ENCODE measurements at places on chromosomes 3 and 15.
A peak's percentile ranks its signal among the peaks of the same experiment; 100 is the strongest.

DNA sequence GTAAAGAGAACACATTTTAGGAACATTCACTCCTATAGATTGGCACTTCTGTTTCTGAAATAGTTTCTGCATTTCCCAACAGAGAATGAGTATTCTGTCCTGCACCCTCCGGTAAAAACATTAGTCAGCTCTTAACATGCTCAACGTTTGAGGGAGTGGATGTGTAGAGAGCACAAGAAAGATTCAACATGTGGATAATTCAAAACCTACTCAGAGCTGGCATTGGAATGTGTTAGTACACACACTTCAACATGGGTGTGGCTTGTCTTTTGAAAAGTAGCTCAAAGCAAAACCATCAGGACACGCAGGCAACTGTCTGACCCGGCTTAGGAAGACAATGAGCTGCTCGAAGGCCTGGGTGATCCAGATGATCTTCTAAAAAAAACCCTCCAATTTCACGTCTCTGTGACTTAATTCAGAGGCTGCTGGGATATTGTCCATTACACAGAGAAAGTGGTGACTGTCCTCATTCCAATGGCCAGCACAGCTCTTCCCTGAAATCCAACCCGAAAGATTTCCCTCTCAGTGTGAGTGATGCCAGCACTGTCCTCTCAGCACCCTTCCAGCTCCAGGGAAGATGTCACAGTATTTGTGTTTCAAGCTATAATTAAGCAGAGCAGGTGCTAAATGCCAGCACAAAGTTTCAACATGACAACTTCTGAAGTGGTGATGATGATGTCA lies 18.1 kb downstream of the FBN1 start:
- peak; percentile 38 for DNase-seq

- no peak for DNase-seq
Observed at GRCh38 chr15:88215066-88215648, 41.4 kb downstream of the NTRK3 start.

- DNase-seq = no peak
Observed at GRCh38 chr15:89391685-89392257, 57.1 kb upstream of the POLG start.

GRCh38 chr15:41849204-41849603 lies 10.6 kb downstream of the PLA2G4B start:
- DNase-seq = no peak

GRCh38 chr3:126983276-126983652 lies 349 bp downstream of the PLXNA1 start:
- DNase-seq = no peak

- DNase-seq = no peak
Observed at GRCh38 chr3:98763076-98763475, at the start of gene ST3GAL6. ST3GAL6 (plus strand) TSS chr3:98763340; CDS start chr3:98768441, 5,101 bp downstream.

Data from renal cortical epithelial cell (primary cell).